ENCODE measurements at places on chromosomes 13 and 19.

- no peak for DNase-seq
Observed at GRCh38 chr19:6475321-6476108, 6.1 kb downstream of the DENND1C start.

- DNase-seq, result peak; percentile 41
Observed at GRCh38 chr13:19910336-19911072, 47.1 kb upstream of the ZMYM5 start.

GRCh38 chr13:63381078-63381859 is 1965.6 kb upstream of the PCDH20 start:
- DNase-seq, result peak; percentile 14

GRCh38 chr19:15463861-15464371 is 428 bp downstream of the RASAL3 start:
- DNase-seq, result no peak

DNA sequence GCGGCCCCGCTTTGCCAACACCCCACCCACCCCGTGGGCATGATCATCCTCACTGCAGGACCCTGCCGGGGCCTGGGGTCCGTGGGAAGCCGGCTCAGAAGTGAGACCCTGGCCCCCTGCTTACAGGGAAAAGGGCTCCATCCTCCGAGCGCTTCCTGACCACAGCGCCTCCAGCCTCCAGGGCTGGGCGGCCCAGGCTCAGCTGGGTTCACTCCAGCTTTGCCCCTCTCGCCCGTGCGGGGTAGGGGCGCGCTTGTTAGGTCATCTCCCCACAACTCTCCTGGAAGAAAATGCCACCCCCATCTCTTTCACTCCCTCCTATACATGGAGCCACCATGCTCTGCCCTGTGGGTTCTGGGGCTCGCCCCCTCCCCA is 6.6 kb upstream of the C1QTNF9B start:
- no peak for DNase-seq

- DNase-seq, result peak; percentile 2
Observed at GRCh38 chr19:43152214-43152613, 34.1 kb downstream of the PSG5 start.

DNA sequence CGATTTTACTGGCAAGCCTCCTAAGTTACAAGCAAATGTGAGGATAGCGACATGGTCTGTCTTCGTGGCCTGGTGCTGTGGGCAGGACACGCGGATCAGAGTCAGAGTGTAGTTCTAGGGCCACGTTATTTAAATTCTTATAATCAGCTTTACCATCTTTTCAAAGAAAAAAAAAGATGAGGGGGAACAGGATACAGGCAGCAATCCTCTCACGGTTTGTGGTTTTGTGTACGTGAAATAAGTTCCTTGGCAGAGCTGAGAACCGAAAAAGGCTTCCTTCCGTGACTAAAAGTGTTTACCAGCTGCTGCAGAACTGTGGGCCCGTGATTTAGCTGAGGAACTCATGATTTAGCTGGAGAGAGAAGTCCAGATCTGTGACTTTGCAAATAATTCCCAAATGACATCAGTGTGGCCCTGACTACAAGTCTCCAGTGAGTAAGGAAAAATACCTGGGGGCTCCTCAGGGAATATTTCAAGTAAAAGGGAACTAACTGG is 27.2 kb downstream of the RCBTB2 start:
- no peak for DNase-seq

DNA sequence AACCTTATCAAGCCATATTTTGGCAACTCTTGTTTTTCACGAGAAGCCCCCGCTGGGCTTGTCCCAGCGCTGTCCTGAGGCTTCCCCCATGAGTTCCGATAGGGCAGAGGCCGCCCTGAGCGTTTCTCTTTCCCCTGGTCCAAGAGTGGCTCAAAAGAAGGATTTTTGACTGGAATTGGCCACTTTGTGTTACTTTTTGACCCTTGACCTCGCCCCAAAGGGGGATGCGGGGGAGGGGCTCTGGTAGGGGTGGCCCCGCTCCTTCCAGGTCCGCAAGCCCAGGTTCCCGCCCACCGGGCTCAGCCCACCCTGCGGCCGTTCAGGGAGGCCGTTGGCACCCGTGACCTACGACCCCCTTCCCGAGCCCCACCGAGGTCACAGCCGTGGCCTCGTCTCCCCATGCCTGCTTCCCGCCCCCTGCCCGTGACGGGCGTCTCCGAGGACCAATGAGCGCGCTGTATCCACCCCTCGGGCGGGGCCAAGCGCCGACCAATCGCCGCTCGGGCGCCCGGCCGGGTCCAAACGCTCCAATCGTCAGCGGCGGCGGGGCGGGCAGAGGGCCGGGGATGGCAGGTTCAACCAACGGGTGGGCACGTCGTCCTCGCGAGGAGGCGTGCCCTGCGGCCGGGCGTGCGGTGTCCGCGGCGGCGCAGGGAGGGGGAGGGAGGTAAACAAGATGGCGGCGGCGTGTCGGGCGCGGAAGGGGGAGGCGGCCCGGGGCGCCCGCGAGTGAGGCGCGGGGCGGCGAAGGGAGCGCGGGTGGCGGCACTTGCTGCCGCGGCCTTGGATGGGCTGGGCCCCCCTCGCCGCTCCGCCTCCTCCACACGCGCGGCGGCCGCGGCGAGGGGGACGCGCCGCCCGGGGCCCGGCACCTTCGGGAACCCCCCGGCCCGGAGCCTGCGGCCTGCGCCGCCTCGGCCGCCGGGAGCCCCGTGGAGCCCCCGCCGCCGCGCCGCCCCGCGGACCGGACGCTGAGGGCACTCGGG is at the start of gene STK11:
STK11 (plus strand) TSS at position 665 of the 986 bp plus-strand sequence. CDS start 1,136 bp downstream, outside the sequence.
- DNase-seq, result peak; percentile 98

GRCh38 chr13:50080203-50080910 is 65.1 kb downstream of the KCNRG start:
- peak; percentile 59 for DNase-seq

- DNase-seq, result no peak
Observed at GRCh38 chr13:46553521-46553885, 533 bp downstream of the LRCH1 start.

DNA sequence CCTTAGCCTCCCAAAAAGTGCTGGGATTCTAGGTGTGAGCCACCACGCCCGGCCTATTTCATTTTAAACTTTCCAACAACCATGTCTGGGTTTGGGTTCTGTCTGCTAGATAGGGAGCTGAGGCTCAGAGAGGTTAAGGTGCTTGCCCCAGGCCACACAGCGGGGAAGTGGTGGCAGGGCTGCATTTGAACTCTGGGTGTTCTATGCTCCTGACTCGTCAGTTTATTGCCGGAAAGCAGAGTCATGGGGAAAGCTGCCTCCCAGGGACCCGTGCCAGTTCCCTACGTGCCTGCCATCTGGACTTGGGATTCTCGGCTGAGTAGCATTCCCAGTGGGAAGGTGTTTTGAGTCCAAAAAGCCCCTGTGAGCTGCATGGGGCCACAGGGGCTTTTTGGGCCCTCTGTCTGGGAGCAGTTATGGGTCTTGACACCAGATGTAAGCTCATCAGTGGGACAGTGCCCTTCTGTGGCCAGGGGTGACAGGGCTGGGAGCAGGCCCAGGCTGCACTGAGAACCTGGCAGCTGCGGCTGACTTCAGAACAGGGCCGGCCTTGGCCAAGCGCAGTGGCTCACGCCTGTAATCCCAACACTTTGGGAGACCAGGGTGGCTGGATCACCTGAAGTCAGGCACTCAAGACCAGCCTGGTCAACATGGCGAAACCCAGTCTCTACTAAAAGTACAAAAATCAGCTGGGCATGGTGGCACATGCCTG is 10.9 kb downstream of the RFX1 start:
- no peak for DNase-seq

- DNase-seq, result no peak
Observed at GRCh38 chr13:102642029-102642428, 45.2 kb downstream of the TPP2 start.

GRCh38 chr19:34319785-34320184 is 45.2 kb upstream of the GPI start:
- peak; percentile 47 for DNase-seq

DNA sequence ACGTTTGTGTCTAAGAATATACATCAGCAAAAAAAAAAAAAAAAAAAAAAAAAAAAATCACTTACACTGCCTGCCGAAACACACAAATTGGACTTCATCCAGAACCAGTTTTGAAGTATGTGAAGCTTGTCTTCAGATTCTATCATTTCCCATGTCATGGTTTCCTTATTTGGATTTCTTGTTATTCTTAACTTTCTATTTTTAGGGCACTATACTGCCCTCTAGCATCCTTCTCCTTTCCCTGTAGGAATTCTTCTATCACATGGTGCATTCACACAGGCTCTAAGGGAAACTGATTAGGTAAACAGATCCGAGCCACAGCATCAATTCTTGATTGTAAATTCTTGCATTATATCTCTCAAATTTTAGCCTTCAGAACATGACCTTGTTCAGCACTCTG is 1507.5 kb downstream of the OLFM4 start:
- DNase-seq, result no peak

GRCh38 chr13:76522083-76522755 is 364.0 kb downstream of the KCTD12 start:
- DNase-seq, result peak; percentile 70

GRCh38 chr19:7301525-7301924 is 7.3 kb upstream of the INSR start:
- no peak for DNase-seq

- DNase-seq, result no peak
Observed at GRCh38 chr13:109548374-109548773, 238.0 kb downstream of the IRS2 start.

GRCh38 chr19:17497149-17497798 is 14.2 kb upstream of the PGLS start:
- no peak for DNase-seq

GRCh38 chr13:86986448-86986847 is 684.7 kb upstream of the SLITRK5 start:
- DNase-seq, result peak; percentile 53

DNA sequence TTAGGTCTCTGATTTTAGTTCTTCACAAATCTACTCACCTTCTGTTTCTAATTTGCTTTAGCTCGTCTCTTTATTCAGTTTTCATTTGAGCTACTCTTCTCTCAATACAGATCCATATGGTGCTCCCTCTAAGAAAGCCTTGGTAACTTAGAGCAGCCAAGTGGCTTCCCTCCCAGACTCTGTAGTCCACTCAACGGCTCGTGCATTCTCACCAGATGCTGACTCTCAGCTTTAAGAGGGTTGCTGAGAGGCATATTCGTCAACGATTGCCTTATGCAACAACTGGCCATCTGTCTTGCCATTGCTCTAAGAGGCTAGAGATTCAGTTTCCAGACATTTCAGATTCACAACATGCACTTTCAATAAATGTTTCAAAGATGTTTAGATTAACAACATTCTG is 785.8 kb upstream of the SLC10A2 start:
- no peak for DNase-seq

DNA sequence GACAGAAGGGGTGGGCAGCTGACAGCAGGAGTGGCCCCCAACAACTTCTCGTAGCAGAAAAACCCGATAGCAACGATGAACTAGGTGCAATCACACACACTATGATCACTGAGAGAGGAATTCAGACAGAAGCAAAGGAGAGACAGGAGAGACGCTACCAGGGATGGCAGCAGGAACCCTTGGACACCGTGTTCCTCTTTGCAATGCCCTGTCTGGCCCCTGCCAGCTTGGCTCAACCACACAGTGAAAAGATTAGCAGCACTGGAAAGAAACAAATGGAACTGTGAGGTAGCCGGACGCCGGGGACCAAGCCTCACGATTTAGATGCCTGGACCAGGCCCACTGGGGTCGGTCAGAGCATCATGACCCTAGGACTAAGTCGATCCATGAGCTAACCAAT is 23.6 kb downstream of the DCAF15 start:
- DNase-seq, result no peak

Measured in choroid plexus epithelial cell (primary cell).